Pulmonary artery endothelial cell (primary cell): ENCODE measurements at places on chromosomes 2 and 18. TPM values are rescaled to one million over a fixed set of nuclear protein-coding genes. Genes with fewer than 3 reads are reported as not detected.

COBLL1 gene
- total RNA-seq, result 4.4 and 6.8 TPM in 2 replicates

CRYGC gene
- total RNA-seq, result not detected in 2 replicates

TGIF1 gene
- total RNA-seq, result 119 and 162 TPM in 2 replicates

IL1R1 gene
- total RNA-seq, result 5.5 and 17.3 TPM in 2 replicates

DOK6 gene
- total RNA-seq, result under 0.01 TPM in 1 of 2 replicates, not detected in the other

HOXD4 gene
- total RNA-seq, result not detected in 2 replicates

BOK gene
- 39.4 and 57.5 TPM in 2 replicates for total RNA-seq

SCG2 gene
- not detected in 2 replicates for total RNA-seq

BUB1 gene
- total RNA-seq, result 27.7 and 101 TPM in 2 replicates

SPHKAP gene
- not detected in 2 replicates for total RNA-seq

NEU4 gene
- not detected in 2 replicates for total RNA-seq

UGT1A7 gene
- total RNA-seq, result not detected in 2 replicates

SH2D6 gene
- 0.13 TPM in 1 of 2 replicates, not detected in the other for total RNA-seq

MTX2 gene
- 25.6 and 34.5 TPM in 2 replicates for total RNA-seq

ELOA2 gene
- total RNA-seq, result not detected in 2 replicates

NTSR2 gene
- not detected in 2 replicates for total RNA-seq

CCDC102B gene
- 0.28 and 1.7 TPM in 2 replicates for total RNA-seq

ZNF892 gene
- 5.1 and 8.6 TPM in 2 replicates for total RNA-seq

IL36G gene
- not detected in 2 replicates for total RNA-seq

LDLRAD4 gene
- total RNA-seq, result 1.5 and 1.6 TPM in 2 replicates

RAPGEF4 gene
- total RNA-seq, result 5.3 and 6.1 TPM in 2 replicates

COLEC12 gene
- total RNA-seq, result 13.5 and 24.3 TPM in 2 replicates

OSBPL6 gene
- 5.4 and 6.9 TPM in 2 replicates for total RNA-seq

RNF149 gene
- 100 and 103 TPM in 2 replicates for total RNA-seq

TPGS2 gene
- 189 and 201 TPM in 2 replicates for total RNA-seq

SLC8A1 gene
- 5.7 and 12.5 TPM in 2 replicates for total RNA-seq

HRH4 gene
- 0.07 TPM in 1 of 2 replicates, not detected in the other for total RNA-seq
